ENCODE measurements at places on chromosomes 11 and 22. TPM values are rescaled to one million over a fixed set of nuclear protein-coding genes. Genes with fewer than 3 reads are reported as not detected.
A peak's percentile ranks its signal among the peaks of the same experiment; 100 is the strongest.

Gene ANKK1
- total RNA-seq = not detected

- DNase-seq = peak; percentile 79
These were observed 2.0 kb downstream of the MRGPRF start for GRCh38 chr11:69010964-69011623.

DNA sequence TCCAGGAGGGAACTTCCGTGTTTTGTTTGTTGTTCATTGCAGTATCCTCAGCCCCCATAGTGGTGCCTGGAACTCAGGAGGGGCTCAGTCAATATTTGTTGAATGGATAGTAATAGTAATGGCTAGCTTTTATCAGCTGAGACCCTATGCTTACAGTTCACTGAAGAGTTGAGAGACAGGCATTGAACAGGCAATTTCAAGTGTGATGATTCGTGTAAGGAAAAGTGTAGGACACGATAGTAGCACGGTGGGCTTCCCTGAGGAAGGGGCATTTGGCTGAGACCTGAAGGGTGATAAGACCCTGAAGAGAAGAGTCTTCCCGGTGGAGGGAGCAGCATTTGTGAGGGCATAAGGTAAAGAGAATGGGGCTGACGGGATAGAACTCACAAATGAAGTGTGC is 159.3 kb downstream of the COMMD9 start:
- no peak for DNase-seq

- no peak for DNase-seq
These were observed 14.3 kb downstream of the PLAAT5 start for GRCh38 chr11:63476618-63477017.

Gene KCNJ1
- total RNA-seq = not detected

GRCh38 chr22:27973846-27974245 is 54.8 kb upstream of the PITPNB start:
- no peak for DNase-seq

Gene SPA17
- total RNA-seq = 5.7 TPM

GRCh38 chr22:32622004-32622743 is 147.6 kb downstream of the FBXO7 start:
- DNase-seq = no peak

Data from frontal cortex (tissue), 4 donors.